Motor neuron (in vitro differentiated cells): ENCODE measurements at places on chromosomes 16 and 17.

- ATAC-seq, result peak; percentile 16
Measured at GRCh38 chr17:74018115-74018514, 185.4 kb upstream of the RPL38 start.

- ATAC-seq, result no peak
Measured at GRCh38 chr17:79873583-79873982, 34.3 kb upstream of the CBX4 start.

- ATAC-seq, result no peak
Measured at GRCh38 chr17:55190748-55191147, 74.0 kb upstream of the HLF start.

DNA sequence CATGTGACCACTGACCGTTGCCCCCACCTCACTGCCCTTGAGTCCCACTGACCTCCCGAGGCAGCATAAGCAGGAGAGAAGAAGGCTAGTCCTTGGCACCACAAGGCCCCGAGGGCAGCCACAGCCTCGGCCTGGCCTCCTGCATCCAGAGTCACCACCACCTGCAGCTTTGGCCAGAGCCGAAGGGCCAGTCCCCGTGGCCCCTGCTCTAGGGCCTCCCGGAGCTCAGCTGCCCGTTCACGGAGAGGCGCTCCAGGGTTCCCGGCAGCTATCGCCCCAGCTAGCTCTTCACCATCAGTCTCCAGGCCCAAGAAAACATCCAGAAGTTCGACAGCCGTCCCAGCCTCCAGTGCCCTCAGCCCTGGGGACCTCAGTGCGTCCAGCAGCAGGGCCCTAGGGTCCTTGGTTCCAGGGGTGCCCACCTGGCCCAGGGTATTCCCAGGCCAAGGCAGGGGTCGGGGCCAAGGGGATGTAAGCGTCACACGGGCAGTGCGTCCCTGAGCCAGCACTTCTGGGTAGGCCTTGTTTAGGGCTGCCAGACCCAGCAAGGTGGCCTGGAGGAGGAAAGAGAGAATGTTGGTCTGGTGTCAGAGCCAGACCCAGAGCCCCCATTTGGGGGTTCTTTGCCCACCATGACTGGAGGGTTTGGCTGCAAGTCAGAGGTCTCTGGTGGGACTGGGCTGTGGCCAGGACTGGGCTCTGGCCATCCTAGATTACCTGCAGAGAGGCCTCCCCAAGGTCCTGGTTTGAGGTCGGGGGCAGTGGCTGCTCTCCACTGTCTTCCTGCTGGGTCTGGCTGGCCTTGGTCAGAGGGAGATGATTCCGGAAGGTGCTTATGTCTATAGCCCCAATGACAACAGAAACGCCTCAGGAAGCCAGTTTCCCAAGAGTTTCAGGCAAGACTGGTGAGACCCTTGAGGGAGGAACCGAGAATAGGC lies 1.8 kb downstream of the GHDC start:
- ATAC-seq, result no peak

- peak; percentile 84 for ATAC-seq
Measured at GRCh38 chr17:36608794-36609497, 7.6 kb downstream of the MRM1 start.

DNA sequence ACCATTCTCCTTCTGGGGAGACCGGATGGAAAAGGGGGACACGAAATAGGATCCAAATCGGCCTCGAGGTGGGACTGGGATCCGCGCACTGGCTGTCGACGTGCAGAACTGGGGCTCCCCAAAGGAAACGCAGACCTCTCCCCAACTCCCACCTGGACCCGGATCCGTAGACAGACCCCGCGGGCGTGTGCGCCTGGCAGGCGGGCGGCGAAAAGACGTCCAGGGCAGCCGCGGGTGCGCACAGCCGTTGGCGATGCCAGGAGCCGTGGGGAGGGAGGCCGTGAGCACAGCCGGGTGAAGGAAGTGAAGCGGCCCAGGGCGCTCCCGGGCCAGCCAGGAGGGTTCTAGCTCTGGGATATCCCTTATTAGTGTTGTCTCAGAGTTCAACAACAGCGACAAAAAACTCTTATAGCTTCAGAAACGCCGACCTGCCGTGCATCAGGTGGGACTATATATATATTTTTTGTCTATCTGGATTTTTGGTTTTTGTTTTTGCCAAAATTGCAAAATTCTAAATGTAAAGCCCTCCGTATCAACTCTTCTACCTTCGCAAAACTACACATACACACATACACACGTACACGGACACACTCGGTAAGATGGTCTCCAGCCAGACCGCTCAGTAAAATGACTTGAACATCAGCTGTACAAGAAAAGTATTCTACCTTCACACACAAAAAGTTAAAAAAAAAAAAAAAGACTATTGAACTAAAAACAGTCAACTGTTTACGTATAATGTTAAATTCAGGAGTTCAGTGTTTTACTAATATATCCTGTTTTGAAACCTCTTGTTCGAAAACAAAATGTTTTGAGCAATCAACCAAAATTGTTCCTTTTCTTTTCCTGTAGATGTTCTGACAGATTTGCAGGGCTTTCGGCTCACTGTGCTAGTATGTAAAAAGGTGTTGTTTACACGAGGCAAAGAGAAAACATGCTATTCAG lies 5.2 kb upstream of the AATF start:
- no peak for ATAC-seq

DNA sequence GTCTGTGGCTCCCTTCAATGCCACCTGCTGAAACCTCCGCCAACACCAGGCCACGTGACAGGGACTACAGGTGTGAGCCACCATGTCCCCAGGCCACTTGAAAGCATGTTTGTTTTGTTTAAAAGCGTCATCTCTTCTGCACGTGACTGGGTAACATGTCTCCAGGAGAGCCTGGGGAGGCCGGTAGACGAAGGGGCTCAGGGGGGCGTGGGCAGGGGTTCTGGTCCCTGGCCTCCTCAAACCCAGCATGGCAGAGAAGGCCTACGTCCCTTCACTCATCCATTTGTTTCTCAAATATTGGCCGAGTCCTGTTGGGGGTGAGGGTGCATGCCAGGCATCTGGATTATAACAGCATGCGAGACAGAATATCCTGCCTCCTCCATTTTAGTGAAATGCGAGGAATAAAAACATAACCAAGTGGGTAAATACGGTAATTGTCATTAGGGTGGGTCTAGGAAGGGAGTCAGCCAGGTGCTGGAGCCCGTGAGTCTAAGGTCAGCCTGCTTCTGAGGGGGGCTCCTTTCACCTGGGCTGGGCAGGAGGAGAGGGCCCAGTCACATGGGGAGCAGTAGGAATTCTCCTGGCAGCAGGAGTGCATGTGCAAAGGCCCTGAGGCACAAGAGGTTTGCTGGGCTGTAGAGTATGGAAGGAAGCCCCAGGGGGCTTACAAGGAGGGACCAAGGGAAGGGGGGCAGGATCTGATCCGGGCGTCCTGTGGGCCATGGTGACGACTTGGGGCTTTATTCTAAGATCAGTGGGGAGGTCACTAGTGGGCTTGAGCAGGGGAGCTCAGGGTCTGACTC lies 26.8 kb upstream of the CIBAR2 start:
- ATAC-seq, result no peak

DNA sequence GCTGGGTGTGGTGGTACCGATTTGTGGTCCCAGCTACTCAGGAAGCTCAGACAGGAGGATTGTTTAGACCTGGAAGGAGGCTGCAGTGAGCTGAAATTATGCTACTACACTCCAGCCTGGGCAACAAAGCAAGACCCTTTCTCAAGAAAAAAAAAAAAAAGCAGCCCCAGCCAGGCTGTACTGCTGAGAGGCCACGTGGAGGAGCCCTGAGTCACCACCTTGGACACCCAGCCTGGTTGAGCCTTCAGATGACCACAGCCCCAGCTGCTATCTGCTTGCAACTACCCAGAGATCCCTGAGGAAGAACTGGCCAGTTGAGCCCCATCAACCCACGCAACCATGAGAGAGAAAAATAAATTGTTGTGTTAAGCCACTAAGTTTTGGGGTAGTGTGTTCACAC lies 23.6 kb upstream of the GPRC5C start:
- ATAC-seq, result no peak

GRCh38 chr17:77451894-77452852 lies 311.4 kb downstream of the SEC14L1 start:
- peak; percentile 41 for ATAC-seq

- peak; percentile 60 for ATAC-seq
Measured at GRCh38 chr17:78557598-78558039, 19.6 kb downstream of the DNAH17 start.

DNA sequence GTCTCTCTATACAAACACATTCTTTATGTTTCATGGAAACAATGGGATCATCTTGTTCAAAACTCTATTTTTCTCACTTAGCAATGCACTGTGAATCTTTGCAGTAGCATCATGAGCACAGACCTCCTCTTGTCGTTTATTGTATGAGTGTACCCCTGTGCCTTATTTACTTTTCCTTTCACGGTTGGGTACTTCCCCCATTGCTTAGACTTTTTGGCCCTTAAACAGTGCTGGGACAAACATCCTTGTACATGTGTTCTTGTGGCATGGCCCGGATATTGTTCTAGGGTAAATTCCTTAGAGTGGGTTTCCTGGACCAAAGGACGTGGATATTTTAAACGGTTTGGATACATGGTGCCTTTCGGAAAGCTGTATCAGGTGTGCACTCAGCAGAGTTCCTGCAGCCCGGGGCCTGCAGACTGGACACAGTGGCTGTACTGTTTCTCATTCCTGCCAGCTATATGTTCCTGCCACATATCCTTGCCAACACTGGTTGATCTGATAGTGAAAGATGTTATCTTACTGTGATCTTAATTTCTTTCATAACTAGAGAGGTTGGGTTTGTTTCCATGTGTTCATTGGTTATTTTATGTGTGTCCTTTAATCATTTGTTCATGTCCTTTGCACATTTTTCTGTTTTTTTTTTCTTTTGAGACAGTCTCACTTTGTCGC lies 111.1 kb downstream of the OR1D5 start:
- no peak for ATAC-seq

DNA sequence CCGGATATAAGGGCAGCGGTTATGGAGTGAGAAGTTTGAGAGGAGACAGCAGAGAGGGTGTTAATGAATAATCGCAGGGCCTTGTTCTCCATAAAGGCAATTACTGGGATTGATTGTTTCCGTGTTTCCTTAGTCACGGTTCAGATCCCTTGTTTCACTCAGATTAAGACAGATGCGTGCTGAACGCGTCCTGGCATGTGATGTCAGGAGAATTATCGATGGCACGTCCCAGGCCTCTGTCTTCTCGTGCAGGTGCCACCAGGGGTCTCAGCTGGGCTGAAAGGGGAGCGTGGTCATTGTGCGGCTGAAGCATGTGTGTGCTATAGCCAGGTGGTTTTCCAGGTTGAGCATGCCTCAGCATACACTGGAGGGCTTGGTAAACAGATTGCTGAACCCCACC lies 142.4 kb upstream of the NOL11 start:
- ATAC-seq, result no peak

- ATAC-seq, result no peak
Measured at GRCh38 chr16:2275476-2276367, 7.8 kb upstream of the RNPS1 start.

DNA sequence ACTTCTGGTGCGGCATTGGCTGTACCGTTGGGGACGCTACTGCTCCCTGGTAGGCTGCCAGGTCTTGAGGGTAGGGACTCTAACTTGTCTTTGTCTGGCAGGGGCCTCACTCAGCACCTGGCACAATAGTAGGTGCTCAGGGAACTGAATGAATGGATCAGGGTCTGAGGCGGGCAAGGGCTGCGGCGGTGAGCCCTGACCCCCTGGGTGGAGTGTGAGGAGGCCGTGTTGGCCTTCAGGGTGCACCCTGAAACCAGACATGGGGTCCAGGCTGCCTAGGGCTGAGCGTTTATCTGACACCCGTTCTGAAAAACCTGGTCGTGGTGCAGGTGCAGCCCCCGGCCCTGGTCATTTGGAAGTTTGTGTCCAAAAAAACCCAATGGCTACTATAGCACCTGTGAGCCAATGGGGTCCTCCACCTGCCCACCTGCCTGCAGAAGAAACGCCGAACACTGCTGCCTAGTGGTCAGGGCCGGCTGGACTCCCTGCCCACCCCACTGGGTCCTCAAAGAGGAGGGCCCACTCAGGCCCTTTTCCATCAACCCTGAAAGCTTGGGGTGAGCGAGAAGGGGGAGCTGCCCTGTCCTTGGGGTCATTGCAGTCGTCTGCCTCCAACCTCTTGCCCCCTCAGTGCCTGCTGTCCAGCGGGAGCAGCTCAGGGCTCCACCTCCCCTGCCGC lies 4.9 kb upstream of the ATP6V0C start:
- ATAC-seq, result no peak
